ENCODE measurements at places on chromosomes 3 and 15. TPM values are rescaled to one million over a fixed set of nuclear protein-coding genes. Genes with fewer than 3 reads are reported as not detected.

- no peak for DNase-seq
- no peak overlapping the region for H3K4me3 ChIP-seq
- H3K4me1 ChIP-seq = peaks cover 13% of the 10 kb centered on the region
- no peaks in the 10 kb centered on the region for H3K36me3 ChIP-seq
- H3K27ac ChIP-seq = no peak overlapping the region
Observed at GRCh38 chr3:55721716-55722484, 234.8 kb upstream of the WNT5A start.

GRCh38 chr15:74873036-74873755, at the start of gene SCAMP2:
TSS of gene SCAMP2 (minus strand) at chr15:74873365. CDS start at chr15:74873255, 110 bp downstream.
- no peaks in the 10 kb centered on the region for H3K27me3 ChIP-seq
- peak; percentile 94 for DNase-seq
- peaks cover 8% of the 10 kb centered on the region for H3K4me1 ChIP-seq
- no peaks in the 10 kb centered on the region for H3K36me3 ChIP-seq
- H3K27ac ChIP-seq = peak within 1 kb of the TSS; percentile 97
- peak within 1 kb of the TSS; percentile 67 for H3K4me3 ChIP-seq

GRCh38 chr3:163632722-163633121, 1445.6 kb downstream of the SI start:
- no peaks in the 10 kb centered on the region for H3K4me1 ChIP-seq
- H3K27me3 ChIP-seq = no peaks in the 10 kb centered on the region
- H3K27ac ChIP-seq = no peak overlapping the region

- no peaks in the 10 kb centered on the region for H3K27me3 ChIP-seq
- H3K36me3 ChIP-seq = no peaks in the 10 kb centered on the region
- DNase-seq = no peak
- no peak overlapping the region for H3K4me3 ChIP-seq
- H3K27ac ChIP-seq = no peak overlapping the region
- H3K4me1 ChIP-seq = no peaks in the 10 kb centered on the region
Observed at GRCh38 chr15:77516786-77517185, 96.1 kb downstream of the HMG20A start.

- DNase-seq = peak; percentile 17
- H3K4me3 ChIP-seq = no peak overlapping the region
- H3K27ac ChIP-seq = no peak overlapping the region
- no peaks in the 10 kb centered on the region for H3K27me3 ChIP-seq
- no peaks in the 10 kb centered on the region for H3K4me1 ChIP-seq
- no peaks in the 10 kb centered on the region for H3K36me3 ChIP-seq
Observed at GRCh38 chr3:107938143-107938542, 152.7 kb downstream of the CD47 start.

The LRRN1 gene
- 17.4 TPM for total RNA-seq
